ENCODE measurements at places on chromosomes 7 and 10.

- no peak for DNase-seq
Measured at GRCh38 chr10:114256822-114257221, 17.8 kb downstream of the VWA2 start.

- DNase-seq = no peak
Measured at GRCh38 chr7:20269726-20270125, 52.5 kb upstream of the MACC1 start.

DNA sequence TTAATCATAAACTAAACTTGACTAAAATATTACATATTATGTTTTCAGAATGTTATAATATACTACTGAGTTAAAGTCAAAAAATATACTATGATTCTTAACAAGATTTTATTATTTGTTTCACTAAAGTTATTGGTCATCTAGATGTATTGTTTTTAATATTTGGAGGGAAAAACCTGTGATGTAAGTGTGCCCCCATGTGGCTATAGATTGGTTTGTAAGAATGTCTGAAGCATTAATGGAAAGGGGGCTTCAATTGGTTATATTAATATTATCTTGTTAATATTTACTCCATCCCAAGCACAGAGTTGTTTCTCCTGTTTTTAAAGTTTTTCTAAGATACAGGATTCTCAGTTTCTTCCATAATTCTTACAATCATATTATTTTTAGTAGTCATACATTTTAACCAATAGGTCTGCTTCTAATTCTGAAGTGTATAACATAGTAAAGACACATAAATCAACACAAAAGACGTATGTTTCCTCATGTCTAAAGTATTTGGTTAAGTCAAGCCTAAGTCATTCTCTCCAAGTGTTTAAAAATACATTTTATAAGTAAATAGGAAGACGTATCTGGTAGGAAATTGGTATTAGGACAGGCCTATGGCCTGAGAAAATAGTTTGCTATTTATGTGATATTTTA lies 58.0 kb downstream of the GNAT3 start:
- no peak for DNase-seq

- DNase-seq = no peak
Measured at GRCh38 chr7:51973071-51973470, 656.5 kb upstream of the COBL start.

DNA sequence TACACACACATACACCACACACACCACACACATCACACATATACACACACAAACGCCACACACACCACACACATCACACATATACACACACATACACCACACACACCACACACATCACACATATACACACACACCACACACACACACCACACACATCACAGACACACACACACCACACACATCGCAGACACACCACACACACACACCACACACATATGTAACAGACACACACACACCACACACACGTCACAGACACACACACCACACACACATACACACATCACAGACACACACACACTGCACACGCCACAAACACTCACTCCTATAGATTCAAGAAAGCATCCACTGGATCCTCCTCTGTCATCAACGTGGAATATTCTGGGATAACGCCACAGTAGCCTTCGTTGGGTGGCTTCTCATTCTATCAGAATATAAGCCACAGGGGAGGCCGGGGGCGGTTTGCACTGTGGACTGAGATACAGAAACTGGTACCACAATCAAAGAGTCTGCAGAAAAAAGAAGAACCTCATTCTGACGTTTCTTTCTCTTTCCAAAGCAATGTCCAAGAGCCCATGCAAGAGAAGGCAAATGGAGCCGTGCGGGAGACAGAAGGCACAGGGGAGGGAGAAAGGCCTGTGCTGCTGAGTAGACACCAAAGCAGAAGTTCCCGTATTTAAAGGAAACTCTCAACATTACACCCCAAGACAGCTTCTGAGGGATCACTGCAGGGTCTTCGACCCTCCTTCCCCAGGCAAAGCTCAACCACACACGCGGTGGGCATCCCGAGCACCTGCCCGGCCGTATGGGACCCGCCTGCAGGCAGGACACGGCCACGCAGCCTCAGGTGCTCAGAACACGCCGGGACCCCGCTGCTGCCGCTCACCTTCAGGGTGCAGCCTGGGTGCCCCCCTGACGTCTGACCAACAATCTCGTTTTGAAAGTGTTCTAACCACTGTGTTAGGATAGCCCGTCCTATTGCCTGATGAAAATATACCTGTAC lies 321.2 kb downstream of the DNAJB6 start:
- DNase-seq = no peak

DNA sequence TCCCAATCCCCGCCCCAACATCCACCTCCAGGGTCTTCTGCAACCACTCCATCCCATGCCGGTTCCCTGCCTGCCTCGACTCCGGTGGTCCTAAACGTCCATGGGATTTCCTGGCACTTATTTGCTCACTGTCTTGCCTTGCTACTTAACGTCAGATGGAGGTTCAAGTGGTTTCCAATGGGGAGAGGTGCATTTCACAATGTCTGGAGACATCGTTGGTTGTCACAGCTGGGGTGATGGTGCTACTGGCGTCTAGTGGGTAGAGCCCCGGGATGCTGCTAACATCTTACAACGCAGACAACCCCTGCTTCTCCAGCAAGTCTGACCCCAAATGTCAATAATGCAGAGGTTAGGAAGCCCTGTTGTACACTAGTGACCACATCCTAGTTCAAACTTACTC lies 82.9 kb upstream of the ANLN start:
- DNase-seq = no peak

DNA sequence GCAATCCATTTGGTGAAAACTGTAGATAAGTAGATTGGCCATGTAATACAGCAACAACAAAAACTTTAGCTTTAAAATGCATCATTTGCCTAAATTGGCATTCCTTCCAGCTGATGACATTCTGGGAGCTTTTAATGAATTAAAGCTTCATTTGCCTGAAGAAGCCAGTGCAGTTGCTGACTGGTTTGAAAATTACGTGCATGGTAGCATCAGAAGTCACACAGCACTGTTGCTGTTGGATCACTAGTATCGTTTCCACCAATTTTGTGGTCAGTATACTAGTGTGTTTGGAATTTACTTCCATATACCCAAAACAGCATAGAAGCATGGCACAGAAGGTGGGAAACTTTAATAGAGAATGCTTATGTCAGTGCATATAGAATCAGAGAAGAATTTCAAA lies 194.9 kb downstream of the ETV1 start:
- DNase-seq = no peak

- DNase-seq = no peak
Measured at GRCh38 chr7:116436305-116436826, 63.2 kb upstream of the CAV2 start.

- DNase-seq = no peak
Measured at GRCh38 chr7:45347804-45348203, 190.2 kb downstream of the RAMP3 start.

DNA sequence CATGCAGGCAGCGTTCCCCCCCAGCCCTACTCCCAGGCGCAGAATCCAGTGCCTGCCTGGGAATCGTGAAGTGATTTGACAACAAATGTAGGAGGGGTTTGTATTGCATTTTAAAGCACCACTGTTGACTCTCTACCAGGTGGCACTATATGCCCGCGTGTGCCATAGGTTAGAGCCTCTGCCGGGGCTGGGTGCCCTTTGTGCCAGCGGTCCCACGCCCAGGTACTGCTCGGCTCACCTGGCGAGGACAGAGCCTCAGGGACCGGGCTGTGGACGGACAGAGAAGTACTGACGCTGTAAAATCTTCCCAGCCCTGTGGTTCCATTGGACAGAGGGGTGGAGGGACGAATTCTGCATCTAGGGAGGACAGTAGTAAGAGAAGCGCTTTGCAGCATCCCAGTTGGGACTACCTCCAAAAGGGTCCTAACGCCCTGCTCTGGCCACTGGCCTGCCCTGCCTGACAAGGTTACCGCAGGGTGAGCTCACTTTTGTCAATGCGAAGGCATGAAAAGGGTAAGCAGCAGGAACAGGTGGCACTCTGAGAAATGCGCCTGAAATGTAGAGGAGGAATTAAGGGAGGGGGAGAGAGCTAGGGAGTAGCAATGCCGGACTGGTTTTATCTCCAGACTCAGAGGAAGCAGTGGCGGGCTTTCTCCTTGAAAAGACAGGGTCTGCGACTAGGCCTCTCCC lies 788 bp upstream of the CACNA2D1 start:
- DNase-seq = no peak

- DNase-seq = no peak
Measured at GRCh38 chr7:158576050-158576762, 11.4 kb downstream of the PTPRN2 start.

DNA sequence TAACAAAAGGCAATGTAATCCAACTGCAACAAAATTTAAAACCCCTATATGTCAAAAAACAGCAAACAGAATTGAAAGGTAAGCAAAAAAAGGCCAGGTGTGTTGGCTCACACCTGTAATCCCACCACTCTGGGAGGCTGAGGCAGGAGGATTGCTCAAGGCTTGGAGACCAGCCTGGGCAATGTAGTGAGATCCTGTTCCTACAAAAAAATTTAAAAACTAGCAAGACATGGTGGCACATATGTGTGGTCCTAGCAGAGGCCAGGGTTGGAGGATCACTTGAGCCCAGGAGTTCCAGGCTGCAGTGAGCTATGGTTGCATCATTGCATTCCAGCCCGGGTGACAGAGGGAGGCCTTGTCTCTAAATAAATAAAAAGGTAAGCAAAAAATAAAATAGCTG lies 212.1 kb upstream of the KLF14 start:
- no peak for DNase-seq

DNA sequence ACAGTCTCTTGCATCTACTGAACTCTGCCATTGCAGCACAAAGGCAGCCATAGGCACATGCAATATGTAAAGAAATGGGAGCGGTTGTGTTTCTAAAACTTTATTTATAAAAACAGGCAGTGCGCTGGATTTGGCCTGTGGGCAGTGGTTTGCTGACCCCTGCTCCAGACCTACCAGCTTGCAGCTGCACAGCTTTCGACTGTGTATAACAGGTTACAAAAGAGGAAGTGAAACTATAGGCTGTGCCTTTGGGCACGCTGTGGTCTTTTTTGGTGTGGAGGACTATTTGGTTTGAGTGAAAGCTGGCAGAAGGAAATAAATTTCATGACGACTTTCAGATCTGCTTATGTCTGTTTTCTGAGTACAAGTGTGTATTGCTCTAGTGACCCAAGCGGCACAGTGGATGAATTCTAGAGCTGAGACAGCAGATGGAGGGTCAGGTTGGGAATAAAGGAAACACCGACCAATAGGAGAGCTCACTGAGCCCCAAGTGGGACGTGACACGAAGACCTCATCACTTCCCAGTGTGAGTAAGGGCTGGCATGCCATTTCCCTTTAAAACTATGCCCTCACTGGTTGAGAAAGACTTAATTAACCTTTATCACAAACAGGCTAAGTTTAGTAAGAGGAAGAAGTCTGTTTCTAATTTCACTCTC lies 152.7 kb downstream of the ANK3 start:
- peak; percentile 32 for DNase-seq

DNA sequence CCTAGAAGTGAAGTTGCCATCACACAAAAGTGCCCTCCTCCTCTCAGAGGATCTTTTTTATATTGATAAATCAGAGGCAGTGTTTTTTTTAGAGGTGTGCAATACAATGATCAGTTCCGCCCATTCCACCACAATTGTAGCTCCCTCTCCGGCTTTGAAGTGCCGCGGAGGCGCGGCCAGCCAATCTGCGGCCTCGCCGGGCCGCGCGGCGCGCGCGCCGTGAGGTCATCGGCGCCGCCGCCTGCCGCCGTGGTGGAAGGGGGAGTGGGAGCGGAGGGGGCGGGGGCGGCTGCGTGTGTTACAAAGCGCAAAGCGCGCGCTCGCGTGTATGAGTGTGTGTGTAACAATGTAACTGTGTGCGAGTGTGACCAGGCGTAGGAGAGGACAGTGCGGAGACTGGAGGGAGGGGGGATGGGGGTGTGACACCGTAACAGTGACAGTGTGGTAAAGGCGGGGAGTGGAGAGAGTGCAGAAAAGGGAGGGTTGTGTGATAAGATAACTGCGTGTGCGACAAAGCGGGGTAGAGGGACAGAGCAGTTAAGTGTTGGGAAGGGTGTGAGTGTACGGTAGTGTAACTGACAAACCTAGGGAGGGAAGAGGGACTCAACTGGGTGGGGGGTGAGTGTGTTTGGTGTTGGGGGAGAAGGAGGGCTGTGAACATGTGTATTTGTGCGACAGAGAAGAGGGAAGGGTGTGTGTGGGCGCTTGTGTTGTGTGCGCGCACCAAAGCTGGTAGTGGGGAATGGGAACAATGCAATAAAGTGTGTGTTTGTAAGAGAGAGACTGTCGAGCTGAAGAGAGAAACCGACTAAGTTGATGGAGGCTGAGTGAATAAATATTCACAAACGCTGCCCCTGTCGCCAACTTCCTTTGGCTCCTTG lies at the start of gene SP8:
Gene SP8 (minus strand): TSS at position 108 of the 881 bp plus-strand sequence. CDS start 88 bp downstream, at position 20.
- DNase-seq = no peak

DNA sequence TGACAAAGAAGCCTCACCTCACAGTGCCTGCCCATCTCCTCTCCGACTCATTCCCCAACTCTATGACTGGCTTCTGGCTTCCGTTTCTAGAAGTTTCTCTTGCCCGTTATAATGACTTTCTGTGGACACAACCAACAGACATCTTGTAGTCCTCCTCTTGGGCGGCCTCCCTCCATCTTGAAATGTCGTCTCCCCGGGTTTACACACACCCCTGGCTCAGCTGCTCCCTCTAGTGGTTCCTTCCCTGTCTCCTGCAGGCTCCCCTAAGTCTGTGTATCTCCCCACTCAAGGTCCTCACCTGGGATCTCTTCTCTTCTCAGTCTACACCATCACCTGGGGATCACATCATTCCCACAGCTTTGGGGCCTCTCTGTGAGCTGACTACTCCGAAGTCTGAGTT lies 123.4 kb upstream of the NEBL start:
- DNase-seq = no peak

DNA sequence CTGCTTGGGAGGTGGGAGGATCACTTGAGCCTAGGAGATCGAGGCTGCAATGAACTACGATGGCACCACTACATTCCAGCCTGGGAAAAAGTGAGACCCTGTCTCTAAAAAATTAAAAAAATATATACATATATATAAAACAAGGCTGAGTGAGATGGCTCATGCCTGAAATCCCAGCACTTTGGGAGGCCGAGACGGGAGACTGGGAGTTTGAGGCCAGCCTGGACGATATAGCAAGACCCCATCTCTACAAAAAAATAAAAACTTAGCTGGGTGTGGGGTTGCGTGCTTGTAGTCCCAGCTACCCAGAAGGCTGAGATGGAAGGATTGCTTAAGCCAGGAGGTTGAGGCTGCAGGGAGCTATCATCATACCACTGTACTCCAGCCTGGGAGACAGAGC lies 87.6 kb downstream of the CARD11 start:
- no peak for DNase-seq

DNA sequence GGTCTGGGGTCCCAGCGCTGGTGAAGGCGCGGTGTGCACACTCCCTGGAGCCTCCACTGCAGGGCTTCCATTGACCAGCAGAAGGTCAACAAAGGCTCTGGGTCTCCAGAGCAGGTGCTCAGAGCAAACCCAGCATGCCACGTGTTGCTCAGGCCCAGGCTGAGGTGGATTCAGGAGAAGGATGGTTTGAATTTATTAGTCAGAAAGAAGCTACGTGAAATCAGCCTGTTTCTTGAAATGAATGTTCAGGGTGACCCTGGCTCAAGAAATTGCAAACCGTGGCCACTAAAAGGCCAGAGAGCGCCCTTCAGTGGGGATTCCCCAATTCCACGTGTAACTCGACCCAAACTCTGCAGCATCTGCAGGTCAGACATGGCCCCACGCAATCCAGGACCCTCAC lies 82.7 kb upstream of the PFKP start:
- no peak for DNase-seq

GRCh38 chr10:8504499-8504898 lies 450.0 kb downstream of the GATA3 start:
- DNase-seq = no peak

- no peak for DNase-seq
Measured at GRCh38 chr10:24849051-24849450, 103.4 kb downstream of the PRTFDC1 start.
